ENCODE measurements at places on chromosomes 6 and 20. TPM values are rescaled to one million over a fixed set of nuclear protein-coding genes. Genes with fewer than 3 reads are reported as not detected.

- DNase-seq: no peak
Measured at GRCh38 chr6:137357948-137358266, 136.3 kb downstream of the OLIG3 start.

DNA sequence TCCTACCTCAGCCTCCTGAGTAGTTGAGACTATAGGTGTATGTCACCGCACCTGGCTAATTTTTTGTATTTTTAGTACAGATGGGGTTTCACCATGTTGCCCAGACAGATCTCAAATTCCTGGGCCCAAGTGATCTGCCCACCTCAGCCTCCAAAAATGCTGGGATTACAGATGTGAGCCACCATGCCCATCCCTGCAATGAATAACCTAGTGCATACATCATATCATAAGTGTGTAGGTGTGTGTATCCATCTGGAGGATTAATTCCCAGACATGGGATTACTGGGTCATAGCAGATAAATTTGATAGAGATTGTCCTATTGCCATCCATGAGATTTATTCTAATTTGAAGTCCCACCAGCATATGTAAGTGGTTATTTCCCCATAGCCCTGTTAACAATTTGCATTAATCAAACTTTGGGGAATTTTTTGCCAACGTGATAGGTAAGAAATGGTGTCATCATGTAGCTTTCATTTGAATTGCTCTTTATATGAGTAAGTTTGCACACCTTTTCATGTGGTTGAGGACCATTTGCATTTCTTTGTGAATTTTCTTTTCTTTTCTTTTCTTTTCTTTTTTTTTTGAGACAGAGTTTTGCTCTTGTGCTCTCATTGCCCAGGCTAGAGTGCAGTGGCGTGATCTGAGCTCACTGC, 29.9 kb upstream of the BACH2 start:
- no peak for DNase-seq

GRCh38 chr20:56711018-56711417, 81.9 kb downstream of the TFAP2C start:
- DNase-seq: no peak

GRCh38 chr20:43583982-43584432, 6.7 kb upstream of the IFT52 start:
- peak; percentile 14 for DNase-seq

DNA sequence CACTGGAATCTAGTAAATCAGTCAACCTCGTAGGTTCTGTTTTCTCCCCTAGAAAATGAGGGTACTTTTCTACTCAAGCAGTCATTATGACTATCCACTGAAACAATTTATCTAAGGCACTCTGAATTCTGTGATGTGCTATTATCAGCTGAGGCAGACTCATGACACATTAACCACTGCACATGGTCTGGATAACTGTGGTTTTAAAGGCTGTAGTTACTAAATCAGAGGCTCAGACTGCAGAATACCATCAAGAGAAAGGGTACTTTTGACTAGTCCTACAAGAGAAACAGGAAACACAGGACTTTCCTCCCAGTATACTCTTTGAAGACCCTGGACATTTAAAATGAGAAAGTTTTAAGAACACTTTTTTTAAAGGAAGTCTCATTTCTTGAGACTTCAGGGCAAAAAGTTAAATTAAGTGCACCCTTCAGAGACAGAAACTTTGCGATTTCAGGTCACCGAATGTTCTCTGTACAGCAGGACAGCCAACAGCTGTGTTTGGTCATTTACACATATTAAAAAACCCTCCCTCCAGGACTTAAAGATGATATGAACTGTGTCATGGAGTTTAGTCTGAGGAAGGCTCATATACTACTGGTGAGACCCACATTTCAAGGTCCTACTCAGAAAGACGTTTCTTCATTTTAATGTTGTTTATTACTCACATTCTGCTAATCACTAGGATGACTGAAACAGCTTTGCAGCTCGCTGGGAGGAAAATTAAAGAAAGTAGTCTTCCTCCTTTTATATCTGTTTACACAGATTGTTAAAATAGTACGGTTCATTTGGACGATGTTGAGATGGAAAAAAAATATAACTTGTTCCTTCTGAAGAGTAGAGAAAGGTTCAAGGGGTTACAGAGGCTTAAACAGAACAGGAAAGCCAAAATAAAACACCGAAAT, 19.9 kb downstream of the ATXN1 start:
- no peak for DNase-seq

The BPIFB6 gene
- not detected for total RNA-seq

The TBX18 gene
- total RNA-seq: 2.3 TPM

The RCAN2 gene
- total RNA-seq: 234 TPM

The COL21A1 gene
- total RNA-seq: 13.9 TPM

Measured in dorsolateral prefrontal cortex (tissue), 122 donors.